CD4-positive, alpha-beta T cell treated with Interleukin-15 for 4 hours (primary cell): ENCODE measurements at places on chromosomes 3 and 15.

- DNase-seq: no peak
Measured at GRCh38 chr15:70636540-70637165, 126.7 kb downstream of the UACA start.

GRCh38 chr3:120450600-120451271, at the start of gene FSTL1:
Gene FSTL1 (minus strand): TSS chr3:120450992. CDS start chr3:120450746, 246 bp downstream.
- no peak for DNase-seq

- no peak for DNase-seq
Measured at GRCh38 chr3:185081521-185081920, 71.3 kb downstream of the C3orf70 start.

DNA sequence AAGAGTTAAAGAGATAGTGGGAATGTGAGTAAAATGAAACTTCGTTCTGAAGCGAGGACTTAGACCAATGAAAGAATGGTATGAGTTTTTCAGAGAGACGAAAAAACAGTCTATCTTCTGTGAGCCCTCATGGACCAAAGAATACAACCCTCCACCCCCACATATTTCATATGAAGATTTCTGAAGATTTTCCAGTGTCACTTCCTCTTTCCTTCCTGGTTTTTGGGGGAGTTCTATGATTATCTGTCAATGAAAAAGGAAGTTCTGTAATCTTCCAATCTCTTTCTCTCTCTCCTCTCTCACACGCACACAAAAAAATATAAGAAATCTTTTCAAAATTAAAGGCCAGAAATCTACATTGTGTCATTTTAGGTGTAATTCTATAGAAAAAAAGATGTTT, 27.7 kb downstream of the CMSS1 start:
- DNase-seq: no peak

DNA sequence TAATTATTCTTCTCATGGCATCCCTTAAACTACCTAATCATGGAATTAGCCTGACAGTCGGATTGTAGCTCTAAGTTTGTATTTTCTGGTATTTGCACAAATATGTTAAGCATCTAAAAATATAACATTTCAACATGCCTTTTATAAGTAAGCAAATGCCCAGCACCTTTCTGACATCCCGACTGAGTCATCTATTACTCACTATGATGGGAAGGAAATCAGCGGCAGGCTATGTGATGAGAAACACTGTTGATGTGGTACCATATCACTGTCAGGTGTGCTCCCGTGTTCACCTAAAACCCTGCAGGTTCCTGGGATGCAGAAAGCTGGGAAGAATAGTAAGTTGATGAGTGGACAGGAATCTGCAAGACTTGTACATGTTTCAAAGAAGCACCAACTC, 367.8 kb upstream of the IL12A start:
- no peak for DNase-seq

- no peak for DNase-seq
Measured at GRCh38 chr3:13197795-13198194, 124.6 kb upstream of the IQSEC1 start.

DNA sequence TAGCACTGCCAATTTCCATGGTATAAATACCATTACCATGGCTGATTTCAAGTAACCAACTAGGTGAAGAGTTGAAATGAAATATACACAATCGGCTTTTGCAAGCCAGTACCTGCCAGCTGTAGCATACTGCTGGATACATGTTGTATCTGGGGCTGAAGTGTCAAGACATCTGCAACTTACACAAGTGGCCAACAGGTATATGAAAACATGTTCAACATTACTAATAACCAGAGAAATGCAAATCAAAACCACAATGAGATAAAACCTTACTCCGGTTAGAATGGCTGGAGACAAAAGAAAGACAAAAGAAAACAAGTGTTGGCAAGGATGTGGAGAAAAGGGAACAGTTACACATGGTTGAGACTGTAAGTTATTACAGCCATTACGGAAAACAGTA, 11.6 kb downstream of the ATOSA start:
- DNase-seq: no peak

DNA sequence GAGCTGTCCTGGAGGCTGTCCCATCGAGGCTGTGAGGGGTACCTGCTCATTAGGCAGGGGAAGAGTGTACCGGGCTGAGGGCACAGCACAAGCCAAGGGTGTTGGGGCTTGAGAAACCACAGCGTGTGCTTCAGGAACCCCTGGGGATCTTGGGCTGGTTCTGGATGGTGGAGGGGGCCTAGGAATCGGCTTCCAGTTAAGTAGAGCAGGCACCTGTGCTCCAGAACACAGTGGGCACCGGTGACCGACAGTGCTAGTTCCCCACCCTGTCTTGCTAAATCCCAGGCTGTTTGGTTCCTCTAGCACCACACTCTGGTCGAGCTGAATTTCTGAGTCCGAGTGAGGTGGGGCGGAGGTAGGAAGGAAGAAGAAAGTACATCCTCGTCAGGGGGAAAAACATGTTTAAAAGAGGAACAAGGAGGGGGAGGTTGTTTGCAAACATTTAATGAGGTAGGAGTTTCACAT, 29.1 kb downstream of the SLC6A6 start:
- DNase-seq: no peak

DNA sequence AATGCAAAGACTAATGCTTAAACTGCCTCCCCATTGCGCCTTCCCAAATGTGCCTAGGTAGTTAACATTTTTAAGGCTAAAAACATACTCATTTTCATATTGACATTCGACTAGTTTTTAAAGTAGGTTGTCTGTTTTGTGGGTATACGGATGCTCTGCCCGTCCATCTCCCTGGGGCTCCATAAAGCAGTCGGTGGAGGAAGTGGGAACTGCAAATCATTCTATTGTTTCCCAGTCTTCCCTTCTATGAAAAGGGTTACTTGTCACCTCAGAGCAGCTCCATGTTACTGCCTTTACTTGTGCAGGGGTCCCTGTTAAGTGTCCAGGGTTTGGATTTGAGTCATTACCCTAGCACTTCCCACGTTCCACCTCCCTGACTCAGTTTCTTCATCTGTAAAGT, 10.9 kb downstream of the CHCHD6 start:
- DNase-seq: no peak

- DNase-seq: no peak
Measured at GRCh38 chr3:115071166-115071565, 75.9 kb downstream of the ZBTB20 start.
